Mammary epithelial cell (primary cell): ENCODE measurements at places on chromosomes 4 and X.

- DNase-seq: no peak
These were observed 1592.7 kb downstream of the TECRL start for GRCh38 chr4:62816566-62816965.

DNA sequence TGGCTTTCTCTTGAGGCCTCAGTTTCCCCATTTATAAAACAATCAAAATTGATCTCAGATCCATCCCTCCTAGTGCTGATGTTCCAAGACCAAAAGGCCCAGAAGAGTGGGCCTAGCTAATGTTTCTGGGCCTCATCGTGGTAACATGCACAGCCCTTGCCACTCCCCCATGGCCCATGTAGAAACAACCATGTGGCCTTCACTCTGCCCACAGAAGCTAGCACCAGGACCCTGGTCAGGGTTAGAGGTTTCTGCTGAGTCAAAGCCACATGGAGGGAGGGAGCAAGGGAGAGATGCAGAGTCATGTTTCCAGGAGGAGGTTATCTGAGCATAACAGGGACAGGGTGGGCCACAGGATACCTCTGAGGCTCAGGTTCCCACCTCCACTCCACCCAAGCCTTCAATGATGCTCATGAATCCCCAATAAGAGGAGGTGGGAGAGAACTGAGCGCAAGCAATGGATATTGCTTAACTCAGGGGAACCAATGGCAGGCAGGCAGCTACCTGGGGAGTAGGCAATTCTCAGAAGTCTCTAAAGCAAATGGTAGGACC, 16.9 kb downstream of the OTUD5 start:
- DNase-seq: no peak

DNA sequence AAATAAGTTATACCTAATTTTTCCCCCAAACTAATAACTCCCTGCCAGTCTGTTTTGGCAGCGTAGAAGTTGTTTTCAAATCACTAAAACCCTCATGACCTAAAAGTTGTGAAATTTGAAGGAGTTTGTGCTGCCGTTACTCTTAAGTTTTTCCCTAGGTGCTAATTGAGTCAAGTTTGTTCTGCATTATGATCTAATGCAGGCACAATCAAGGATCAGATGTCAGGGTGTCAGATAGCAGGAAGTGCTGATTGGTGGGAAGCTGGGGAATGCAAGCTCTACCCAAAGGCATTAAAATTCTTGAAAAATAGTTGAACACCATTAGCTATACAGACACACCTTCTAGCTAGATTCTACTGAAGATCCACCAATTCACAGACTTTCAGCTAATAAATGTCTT, 51.9 kb downstream of the ARX start:
- DNase-seq: no peak

- no peak for DNase-seq
These were observed 49.8 kb downstream of the FGFRL1 start for GRCh38 chr4:1061056-1061700.

DNA sequence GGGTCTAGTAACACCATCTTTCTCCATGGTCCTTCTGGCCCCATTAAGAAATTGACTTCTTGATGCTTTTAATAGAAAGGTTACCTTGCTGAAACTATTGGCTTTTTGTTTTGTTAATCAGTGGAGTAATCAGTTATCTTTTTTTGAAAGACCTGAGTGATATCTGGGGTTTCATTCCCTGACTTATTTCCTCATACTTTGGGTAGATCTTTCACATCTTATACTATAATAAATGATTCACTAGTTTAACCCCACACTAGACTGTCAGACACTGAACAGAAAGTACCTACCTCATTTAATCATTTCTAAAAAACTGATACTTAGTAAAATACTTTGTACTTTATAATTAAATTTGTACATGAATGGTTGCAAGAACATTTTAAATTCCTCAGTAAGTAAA, 1021.1 kb downstream of the STIM2 start:
- DNase-seq: no peak

DNA sequence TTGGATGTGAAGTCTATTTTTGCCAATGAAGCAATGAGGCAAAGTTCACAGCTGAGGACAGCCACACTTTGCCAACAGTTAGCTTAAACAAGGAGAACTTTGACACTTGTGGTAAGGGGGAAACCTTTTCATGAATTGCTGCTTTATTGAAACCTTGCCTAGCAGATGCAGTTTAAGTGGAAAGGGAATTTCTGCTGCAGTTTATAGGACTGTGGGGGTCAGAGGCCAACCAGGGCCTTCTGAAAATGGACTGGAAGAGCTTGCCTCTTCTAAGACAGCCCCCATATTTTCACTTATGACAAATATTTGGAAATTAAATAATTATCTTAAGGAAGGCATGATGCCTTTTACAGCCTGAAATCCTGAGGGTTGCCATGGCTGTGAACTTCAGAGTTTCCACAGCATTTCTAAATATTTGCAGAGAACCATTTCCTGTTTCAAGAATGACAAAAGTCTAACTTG, 550.3 kb downstream of the RAB28 start:
- DNase-seq: no peak

GRCh38 chrX:23365541-23365940, 30.9 kb downstream of the PTCHD1 start:
- DNase-seq: no peak

GRCh38 chr4:156169011-156169410, 215.3 kb upstream of the CTSO start:
- peak; percentile 80 for DNase-seq

DNA sequence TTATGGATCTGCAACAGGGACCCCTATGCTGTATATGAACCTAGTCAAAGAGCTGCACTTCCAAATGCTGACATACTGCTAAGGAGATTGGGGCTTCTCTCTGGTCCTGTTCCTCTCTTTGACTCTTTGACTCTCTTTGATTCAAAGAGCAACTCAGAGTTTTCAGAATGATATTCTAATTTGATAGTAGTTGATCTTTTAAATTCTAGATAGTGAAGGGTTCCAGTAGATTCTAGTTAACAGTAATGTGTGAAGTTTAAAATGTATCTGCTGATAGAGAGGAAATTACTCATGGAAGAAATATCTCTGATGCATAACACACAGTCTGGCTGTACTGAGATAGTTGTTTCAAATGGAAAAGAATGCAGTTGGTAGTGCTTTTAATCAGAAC, 239.1 kb downstream of the RASL11B start:
- peak; percentile 40 for DNase-seq

DNA sequence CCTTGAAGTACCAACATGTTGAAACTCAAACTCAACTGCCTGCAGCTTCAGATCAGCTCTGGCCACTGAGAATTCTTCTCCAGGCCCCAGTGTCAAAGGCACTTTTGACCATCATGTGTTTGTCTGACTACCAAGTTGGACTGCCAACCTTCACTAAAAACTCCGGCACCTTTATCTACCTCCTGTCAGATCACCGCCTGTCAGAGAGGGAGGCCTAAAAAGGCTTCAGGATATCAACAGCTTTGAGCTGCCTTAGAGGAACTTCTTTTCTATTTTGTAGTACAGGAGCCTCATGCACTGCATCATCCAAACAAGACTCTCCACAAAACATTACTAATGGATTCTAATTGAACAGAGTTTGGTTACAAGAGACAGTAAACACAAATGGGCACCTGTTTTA, 2.8 kb downstream of the ACSL1 start:
- no peak for DNase-seq

DNA sequence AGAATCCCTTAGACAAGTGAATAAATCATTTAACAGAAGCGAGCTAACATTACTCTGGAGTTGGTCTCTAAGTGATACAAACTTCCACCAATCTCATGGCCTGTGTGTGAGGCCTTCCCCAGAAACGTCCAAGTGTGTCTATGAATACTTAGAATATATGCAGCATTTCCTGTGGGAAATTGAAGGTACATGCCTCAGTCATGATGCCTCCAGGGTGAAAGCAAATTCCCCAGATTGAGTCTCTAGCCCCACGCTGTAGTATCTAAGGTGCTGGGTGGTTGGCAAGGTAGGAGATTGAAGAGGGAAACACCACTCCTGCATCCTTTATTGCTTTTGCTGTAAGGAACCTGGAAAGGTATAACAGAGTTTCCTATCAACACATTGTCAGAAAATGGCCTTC, 113.8 kb downstream of the IL13RA2 start:
- DNase-seq: peak; percentile 62

- DNase-seq: no peak
These were observed at the start of gene KLHL34 for GRCh38 chrX:21658152-21658737. Gene KLHL34 (minus strand): TSS chrX:21658330. CDS start chrX:21657788, 542 bp downstream.

DNA sequence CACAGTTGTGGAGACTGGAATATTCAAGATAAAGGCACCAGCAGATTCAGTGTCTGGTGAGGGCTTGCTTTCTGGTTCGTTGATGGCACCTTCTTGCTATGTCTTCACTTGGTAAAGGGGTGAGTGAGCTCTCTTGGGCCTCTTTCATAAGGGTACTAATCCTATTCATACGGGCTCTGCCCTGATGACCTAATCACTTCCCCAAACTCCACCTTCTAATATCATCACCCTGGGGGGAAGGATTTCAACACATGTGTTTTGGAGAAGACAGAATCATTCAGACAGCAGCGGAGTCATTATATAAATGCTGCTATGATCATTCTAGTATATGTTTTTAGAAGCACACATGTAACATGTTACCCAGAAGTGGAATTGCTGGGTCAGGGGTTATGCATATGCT, 295.3 kb upstream of the CTSO start:
- DNase-seq: no peak
